ENCODE measurements at places on chromosomes 11 and 22.
A peak's percentile ranks its signal among the peaks of the same experiment; 100 is the strongest.

- no peak for DNase-seq
Measured at GRCh38 chr11:96744697-96745096, 354.9 kb downstream of the JRKL start.

GRCh38 chr11:115869780-115870431, 365.7 kb upstream of the CADM1 start:
- DNase-seq = no peak

- DNase-seq = peak; percentile 73
Measured at GRCh38 chr11:47270331-47271271, 668 bp downstream of the MADD start.

GRCh38 chr22:43151251-43152002, at the start of gene TSPO:
TSPO (plus strand) TSS chr22:43151559; CDS start chr22:43159239, 7,680 bp downstream.
- DNase-seq = peak; percentile 88

DNA sequence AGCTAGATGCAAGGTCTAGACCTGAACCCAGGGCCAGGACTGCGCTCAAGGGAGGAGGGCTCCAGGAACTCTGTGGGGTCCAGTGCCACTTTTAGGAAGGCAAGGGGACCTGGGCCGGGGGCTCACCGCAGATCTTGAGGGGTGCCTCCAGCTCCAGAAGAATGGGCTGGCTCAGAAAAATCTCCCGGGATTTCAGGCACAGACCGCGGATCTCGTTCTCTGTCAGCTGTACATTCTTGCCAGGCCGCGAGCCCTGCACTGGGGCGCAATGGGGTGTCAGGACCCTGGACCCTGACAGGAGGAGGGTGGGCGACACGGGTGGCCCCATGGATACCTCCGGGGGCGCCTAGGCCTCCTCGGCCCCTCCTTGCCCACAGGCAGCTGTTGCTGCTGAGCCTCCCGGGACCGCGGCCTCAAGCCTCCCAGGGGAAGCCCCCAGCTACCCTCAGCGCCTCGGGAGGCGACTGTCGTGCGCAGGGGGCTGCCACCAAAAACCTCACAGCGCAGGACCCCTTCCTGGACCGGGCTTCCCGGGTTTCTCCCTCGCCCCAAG, 640 bp downstream of the PPP1CA start:
- DNase-seq = no peak

- no peak for DNase-seq
Measured at GRCh38 chr11:47504910-47505309, 48.0 kb downstream of the CELF1 start.

GRCh38 chr22:24466716-24467328, 28.3 kb upstream of the UPB1 start:
- no peak for DNase-seq

- no peak for DNase-seq
Measured at GRCh38 chr11:16857186-16857585, 118.7 kb downstream of the C11orf58 start.

DNA sequence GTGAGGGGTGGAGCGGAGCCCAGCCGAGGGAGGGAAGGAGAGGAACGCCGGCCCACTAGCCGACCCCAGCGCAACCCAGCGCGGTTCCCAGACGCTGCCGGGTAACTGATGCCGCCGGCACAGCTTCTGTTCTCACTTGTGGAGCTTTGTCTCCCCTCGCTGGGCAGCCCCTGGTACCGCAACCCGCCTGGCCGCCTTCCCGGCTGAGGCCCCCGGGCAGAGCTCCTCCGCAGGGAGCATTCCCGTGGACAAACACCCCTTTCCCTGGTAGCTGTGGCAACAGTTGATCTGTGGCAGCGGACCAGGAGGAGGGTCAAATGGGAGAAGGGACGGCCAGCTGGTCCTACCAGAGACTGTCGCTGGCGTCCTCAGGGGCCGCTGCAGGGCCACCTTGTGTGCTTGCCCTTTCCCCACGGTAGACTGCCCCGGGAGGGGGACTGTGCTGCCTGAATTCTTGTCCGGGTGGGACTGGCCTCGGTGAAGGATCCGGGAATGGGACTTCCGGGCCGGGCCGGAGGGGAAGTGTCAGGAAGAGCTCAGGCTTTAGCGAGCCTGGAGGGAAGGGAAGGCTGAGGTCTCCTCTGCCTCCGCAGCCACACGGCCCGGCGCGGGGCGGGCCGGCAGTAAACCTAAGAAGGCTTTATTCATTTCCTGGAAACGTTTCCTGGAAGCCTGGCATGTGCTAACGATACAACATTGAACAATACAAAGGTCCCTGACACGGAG, 468.0 kb downstream of the OPCML start:
- no peak for DNase-seq

DNA sequence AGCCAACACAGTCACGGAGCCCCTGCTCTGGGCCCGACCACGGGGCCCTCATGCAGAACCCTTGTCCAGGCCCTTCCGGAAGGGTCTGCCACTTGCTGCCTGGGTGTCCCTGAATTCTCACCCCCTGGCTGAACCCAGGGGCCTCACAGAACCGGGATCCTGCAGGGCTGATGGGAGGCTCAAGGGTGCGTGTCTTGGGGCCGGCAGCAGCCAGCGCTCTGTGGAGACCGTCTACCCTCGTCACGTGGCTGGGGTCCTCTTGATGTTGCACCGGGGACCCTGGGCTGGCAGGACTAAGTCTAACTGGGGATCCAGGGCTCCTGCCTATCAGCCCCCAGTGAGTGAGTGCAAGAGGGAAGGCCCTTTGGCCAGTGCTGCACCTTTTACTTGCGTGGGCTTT, 19.3 kb upstream of the CCDC188 start:
- no peak for DNase-seq

DNA sequence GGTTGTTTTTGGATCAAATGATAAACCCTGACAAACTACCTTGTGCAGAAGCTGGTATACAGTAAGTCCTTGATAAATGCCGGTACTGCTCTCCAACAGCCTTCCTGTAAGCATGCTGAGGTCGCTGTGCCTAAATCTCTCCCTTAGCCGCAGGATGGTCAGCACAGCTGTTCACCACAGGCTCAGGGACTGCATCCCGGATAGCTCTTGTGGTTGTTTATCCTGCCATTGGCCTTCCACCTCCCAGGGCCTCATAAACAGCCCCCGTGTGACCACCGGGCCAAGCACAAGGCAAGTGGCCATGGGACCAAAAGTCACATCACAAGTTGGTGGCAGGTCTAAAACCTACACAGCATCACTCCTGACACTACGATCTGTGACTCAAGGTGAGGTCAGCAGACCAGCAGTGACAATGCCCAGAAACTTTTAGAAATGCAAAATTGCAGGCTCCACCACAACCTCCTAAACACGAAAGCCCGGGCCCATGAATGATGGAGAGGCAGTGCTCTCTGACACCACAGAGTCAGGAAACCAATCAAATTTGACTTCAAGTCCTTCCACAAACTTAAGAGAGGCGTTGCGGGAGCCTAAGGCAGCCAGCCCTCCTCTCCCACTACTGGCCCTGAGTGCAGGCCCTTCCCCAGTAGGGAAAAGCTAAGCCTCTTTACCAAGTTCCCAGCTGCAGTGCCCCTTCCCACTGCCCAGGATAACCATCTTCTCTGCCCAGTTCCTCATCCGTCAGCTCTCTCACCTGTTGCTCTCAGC, 3.9 kb downstream of the SPATA19 start:
- DNase-seq = peak; percentile 41

- DNase-seq = no peak
Measured at GRCh38 chr22:26993886-26994285, 336.5 kb downstream of the MIAT start.

DNA sequence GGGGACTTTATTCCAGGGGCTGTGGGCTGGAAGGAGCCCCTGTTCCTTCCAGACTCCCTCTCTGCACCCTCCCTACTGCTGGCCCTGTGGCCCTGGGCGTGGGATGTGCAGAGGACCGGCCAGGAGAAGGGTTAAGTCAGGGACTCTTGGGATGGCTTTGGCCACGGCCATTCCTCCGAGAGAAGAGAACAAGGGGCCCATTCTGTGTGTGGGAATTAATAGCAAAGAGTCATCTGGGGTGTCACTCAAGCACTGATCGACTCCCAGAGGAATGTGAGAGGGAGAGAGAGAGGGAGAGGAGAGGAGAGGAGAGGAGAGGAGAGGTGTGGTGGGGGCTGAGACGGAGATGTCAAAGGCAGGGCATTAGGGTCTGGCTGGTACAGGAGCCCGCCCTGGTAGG, 14.2 kb upstream of the SOX10 start:
- DNase-seq = no peak

GRCh38 chr11:60970369-60970774, 1.1 kb upstream of the CD6 start:
- peak; percentile 93 for DNase-seq

GRCh38 chr22:41367680-41368542, 13.8 kb upstream of the TEF start:
- DNase-seq = no peak

- DNase-seq = no peak
Measured at GRCh38 chr11:99327527-99327926, 306.8 kb downstream of the CNTN5 start.

DNA sequence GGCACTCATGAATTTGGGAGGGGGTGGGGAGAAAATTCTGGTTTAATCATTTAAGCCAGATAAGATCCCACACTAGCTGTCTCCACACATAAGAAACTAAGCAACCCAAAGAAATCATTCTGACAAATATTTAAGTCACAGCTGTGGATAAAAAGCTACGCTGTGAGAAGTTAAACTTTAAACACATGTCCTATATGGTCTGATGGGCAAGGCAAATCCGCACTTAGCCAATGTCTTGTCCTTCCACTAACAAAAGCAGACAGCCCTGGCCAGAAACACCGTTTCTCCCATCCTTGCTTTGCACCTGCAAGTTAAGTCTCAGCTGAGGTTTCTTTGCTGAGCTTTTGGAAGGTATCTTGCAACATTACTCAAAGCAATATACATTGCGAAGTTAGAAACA, 68.0 kb downstream of the ETS1 start:
- DNase-seq = no peak

All from activated effector memory CD4-positive, alpha-beta T cell treated with anti-CD3 and anti-CD28 coated beads, Interleukin-2, amount 50 U/mL, for 16 hours (primary cell).